Panc1 (cell line): ENCODE measurements at places on chromosomes 13 and 19.

DNA sequence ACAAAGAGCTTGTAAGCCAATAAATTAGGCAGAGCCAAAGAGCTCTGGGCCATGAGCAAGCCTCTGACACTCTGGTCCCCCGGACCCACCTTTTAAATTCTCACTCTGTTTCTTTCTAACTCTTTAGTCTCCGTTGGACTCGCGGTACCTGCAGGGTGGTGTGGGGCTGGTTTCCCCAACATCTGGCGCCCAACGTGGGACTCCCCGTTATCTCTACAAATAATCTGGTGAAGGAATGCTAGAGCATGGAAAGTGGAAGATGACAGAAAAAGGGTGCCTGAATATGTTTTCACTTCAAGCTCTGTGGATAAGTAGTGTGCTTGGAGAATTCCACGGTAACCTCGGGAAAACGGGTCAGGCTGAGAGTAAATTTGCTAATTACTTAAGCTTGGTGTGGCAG is 36.5 kb upstream of the CYP2B6 start:
- DNase-seq: no peak

DNA sequence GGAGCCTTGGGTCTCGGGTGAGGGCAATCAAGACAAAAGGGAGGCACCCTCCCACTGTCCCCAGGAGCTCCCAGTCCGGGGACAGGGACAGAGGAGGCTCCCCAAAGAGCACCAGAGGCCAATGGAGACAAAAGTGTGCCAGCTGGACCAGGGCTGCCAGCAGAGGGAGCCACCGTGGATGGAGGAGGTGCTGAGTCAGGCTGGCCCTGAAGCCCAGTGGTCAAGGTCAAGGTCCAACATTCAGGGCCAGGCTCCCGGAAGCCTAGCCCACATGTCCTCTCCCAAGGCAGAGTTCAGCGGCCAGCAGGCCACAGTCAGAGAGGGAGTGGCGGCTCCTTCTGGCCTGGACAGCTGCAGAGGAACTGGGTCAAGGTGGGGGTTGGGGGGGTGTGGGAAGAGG is 8.4 kb downstream of the COL5A3 start:
- no peak for DNase-seq

- no peak for DNase-seq
Measured at GRCh38 chr13:48728226-48728625, 74.5 kb downstream of the CYSLTR2 start.

GRCh38 chr13:34578471-34578870 is 363.6 kb upstream of the NBEA start:
- DNase-seq: no peak

DNA sequence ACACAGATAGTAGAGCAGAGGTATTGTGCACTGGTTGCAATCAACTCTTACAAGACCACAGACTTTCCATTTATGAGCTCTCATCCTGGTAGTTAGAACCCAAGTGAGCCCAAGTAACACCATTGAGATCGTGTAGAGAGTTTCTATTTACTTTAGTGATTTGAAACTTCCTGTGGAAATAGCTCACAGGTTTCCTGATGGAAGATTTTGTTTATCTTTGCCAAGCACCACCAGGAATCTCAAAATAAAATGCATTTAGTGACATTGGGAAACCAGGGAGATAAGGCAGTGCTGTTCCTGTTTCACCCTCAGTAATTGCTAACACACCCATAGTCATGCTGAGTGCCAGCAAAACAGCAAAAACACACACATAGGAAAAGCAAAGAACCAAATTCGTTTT is 102.5 kb downstream of the FLT1 start:
- no peak for DNase-seq
